NCI-H226 (cell line): ENCODE measurements at places on chromosomes 1 and 21.

DNA sequence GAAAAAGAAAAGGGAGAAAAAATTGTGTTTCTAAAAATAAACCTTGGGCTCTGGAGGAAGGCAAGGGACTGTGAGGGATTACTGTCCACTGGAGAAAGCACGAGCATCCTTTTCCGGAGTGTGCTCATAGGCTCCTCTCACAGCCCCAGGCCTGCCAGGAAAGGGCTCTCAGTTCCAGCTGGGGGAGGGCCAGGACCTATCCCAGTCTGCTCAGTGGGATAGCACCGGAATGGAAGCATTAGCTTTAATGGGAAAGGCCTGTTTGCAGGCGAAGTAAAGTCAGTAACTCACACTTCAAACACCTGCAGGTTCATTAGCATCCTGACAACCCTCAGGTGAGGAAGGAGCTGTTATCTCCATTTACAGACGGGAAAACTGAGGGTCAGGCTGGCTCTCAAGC is 113.9 kb upstream of the USP24 start:
- no peak for DNase-seq

DNA sequence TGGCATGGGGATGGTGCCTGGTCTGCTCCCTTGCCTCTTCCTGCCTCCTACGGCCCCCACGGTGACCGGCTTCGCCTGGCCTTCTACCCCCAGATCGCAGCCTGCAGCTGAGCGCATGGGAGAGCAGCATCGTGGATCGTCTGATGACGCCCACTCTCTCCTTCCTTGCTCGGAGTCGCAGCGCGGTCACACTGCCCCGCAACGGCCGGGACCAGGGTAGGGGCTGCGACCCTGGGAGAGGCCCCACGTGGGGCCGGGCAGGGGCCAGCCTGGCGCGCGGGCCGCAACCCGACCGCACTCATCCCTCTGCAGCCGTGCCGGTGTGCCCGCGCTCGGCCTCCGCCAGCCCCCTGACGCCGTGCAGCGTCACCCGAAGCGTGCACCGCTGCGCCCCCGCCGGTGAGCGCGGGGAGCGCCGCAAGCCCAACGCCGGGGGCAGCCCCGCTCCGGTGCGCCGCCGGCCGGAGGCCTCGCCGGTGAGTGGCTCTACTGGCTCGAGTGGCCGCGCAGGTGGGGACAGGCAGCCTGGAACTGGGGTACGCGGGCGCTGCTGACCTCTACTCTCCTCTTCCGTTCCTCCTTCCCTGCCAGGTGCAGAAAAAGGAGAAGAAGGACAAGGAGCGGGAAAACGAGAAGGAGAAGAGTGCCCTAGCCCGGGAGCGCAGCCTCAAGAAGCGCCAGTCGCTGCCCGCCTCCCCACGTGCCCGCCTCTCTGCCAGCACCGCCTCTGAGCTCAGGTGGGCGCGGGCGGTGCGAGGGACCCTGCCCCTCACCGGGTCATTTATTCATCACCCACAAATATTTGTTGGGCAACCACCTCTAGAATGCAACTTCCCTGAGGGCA is 20.4 kb downstream of the MAP7D1 start:
- DNase-seq = no peak

DNA sequence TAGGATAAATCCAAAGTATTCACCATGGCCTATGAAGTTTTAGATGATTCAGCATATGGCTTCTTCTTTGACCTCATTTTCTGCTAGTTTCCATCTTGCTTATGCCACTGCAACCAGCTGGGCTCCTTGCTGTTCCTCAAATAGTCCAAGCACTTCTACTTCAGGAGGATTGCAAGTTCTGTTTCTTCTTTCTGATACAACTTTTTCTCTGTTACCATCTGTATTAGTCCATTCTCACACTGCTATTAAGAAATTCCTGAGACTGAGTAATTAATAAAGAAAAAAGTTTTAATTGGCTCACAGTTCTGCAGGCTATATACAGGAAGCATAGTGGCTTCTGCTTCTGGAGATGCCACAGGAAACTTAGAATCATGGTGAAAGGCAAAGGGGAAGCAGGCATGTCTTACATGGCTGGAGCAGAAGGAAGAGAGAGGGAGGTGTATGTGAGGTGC is 20.3 kb downstream of the PTGS2 start:
- DNase-seq = no peak

GRCh38 chr1:27994060-27994459 is 34.3 kb downstream of the XKR8 start:
- DNase-seq = no peak

DNA sequence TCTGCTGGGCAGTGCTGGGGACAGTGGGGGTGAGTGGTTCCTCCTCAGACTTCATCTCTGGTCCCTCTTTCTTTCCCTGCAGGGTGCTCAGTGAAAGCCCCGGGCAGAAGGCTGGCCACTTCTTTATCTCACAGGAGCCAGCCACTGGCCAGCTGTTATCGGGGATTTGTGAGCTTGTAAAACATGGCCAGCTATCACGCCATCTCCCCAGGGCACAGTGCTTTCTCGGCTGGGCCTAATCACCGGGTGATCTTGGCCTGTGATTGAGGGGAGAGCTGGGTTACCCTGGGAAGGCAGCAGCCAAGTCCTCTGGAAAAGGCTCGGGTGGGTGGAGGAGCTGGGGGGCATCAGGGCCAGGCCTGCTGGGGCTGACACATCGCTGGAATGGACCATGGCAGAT is 83.0 kb downstream of the IGSF21 start:
- no peak for DNase-seq
